ENCODE measurements at places on chromosomes 1 and 21. TPM values are rescaled to one million over a fixed set of nuclear protein-coding genes. Genes with fewer than 3 reads are reported as not detected.

- no peaks in the 10 kb centered on the region for H3K36me3 ChIP-seq
- H3K27ac ChIP-seq = peak within 1 kb of the TSS; percentile 83
- DNase-seq = no peak
- no peaks in the 10 kb centered on the region for H3K27me3 ChIP-seq
- H3K4me3 ChIP-seq = peak within 1 kb of the TSS; percentile 85
These were observed at the start of gene FBLIM1 for GRCh38 chr1:15758343-15758931. TSS of gene FBLIM1 (plus strand) at chr1:15758795. CDS start at chr1:15764984, 6,189 bp downstream.

RHBDL2 gene
- total RNA-seq = not detected

DNA sequence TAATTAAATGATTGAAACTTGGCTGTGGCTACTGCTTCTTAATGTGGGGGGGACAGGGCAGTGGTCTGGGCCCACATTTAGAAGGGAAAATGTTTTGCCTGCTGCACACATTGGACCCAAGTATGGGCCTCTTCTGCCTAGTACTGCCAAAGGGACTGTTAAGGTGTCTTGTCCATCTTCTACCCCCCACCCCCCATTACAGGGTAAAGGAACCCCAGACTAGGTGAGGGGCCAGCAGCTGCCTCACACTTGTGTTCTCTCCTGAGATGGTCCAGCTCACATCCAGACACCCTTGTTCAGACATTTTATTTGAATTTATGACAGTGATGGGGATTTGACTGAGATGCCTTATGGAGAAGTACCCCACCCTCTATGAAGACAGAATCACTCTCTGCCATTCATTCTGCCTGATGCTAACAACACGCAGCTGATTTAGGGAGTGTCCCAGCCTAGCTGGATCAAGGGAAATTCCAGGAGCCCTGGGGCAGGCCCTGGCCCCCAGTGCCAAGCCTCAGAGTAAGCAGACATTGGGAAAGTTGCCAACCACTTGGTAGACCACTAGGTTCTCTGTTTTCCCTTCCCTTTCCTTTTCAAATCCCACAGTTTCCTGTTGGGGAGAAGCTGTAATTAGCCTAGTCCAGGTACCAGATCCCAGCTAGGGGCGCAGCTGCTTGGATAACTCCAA, 42.1 kb downstream of the YARS1 start:
- peaks cover 59% of the 10 kb centered on the region for H3K36me3 ChIP-seq
- no peaks in the 10 kb centered on the region for H3K4me1 ChIP-seq
- DNase-seq = peak; percentile 38
- H3K27me3 ChIP-seq = no peaks in the 10 kb centered on the region

DNA sequence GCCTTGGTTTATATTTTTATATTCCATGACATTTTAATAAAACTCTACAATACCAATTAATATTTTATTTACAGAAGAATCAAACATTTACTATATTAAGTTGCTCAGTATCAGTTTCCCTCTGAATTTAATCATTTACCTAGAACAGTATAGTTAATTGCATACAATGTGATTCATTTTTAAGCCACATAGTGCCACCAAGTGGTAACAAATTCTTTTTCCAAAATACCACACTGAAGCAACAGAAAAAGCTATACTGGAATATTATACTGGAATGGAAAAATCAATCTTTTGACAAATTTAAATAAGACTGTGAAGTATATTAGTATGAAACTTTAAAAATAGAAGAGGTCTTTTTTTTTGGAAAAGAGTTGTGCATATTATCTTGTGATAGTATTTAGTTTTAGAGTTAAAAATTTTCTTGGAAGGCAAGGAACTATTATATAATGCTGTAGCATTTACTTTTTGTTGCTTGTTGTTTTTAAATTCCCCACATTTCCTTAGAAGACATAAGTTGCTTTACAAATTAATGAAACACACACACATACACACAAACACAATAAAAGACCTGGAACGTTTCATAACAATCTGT, 57.3 kb downstream of the ZNF644 start:
- no peak overlapping the region for H3K4me3 ChIP-seq
- no peaks in the 10 kb centered on the region for H3K27me3 ChIP-seq
- peak; percentile 56 for DNase-seq
- no peak overlapping the region for H3K27ac ChIP-seq

- no peaks in the 10 kb centered on the region for H3K36me3 ChIP-seq
- H3K4me3 ChIP-seq = no peak overlapping the region
- H3K4me1 ChIP-seq = no peaks in the 10 kb centered on the region
- no peak overlapping the region for H3K27ac ChIP-seq
These were observed 285.3 kb downstream of the CAMTA1 start for GRCh38 chr1:7070389-7071029.

- no peaks in the 10 kb centered on the region for H3K36me3 ChIP-seq
- H3K27ac ChIP-seq = no peak overlapping the region
- no peak for DNase-seq
- no peaks in the 10 kb centered on the region for H3K27me3 ChIP-seq
- H3K4me1 ChIP-seq = no peaks in the 10 kb centered on the region
These were observed 50.3 kb downstream of the CASQ2 start for GRCh38 chr1:115718011-115718754.

NTNG1 gene
- 93.8 TPM for total RNA-seq

DNA sequence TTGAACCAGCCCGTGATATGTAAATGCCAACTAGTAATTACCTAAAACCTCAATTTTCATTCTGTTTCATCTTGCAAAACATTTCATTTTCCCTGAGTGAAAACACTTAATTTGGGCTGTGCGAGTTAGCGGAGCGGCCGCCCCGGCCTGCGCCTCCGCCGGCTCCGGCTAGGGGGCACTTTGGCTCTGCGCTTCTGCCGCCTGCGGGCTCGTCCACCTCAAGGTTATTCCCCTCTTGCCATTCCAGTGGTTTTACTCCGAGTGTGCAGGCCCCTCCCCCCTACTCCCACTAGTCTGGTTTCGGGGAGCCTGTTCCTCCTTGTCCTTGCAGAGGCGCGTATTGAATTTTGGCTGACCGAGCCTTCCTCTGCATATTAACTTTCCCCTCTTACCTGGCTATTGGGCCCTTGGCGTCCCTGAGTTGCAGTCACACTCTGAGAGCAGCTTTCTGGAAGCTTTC, 55.6 kb downstream of the PEX14 start:
- H3K4me3 ChIP-seq = no peak overlapping the region
- no peak for DNase-seq
- no peaks in the 10 kb centered on the region for H3K27me3 ChIP-seq
- no peaks in the 10 kb centered on the region for H3K36me3 ChIP-seq
- peaks cover 37% of the 10 kb centered on the region for H3K4me1 ChIP-seq

- no peak for DNase-seq
- no peak overlapping the region for H3K27ac ChIP-seq
- H3K4me1 ChIP-seq = peaks cover 14% of the 10 kb centered on the region
These were observed 89.1 kb upstream of the WDR26 start for GRCh38 chr1:224523676-224524075.

S100A1 gene
- total RNA-seq = not detected

ATP6V1G3 gene
- 0.71 TPM for total RNA-seq

CCDC185 gene
- not detected for total RNA-seq

TLCD4 gene
- 0.11 TPM for total RNA-seq

DNA sequence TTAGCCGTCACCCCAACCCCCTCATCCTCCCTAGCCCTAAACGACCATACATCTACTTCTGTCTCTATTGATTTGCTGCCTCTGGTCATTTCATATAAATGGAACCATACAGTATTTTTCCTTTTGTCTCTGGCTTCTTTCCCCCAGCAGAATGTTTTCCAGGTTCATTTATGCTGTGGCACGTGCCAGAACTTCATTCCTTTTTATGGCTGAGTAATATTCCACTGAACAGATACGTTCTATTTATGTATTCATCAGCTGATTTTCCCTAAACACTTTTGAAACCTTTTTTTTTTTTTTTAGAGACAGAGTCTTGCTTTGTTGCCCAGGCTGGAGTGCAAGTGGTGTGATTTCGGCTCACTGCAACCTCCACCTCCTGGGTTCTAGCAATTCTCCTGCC, 181.1 kb downstream of the CAMTA1 start:
- peaks cover 7% of the 10 kb centered on the region for H3K27me3 ChIP-seq
- DNase-seq = no peak
- H3K4me3 ChIP-seq = no peak overlapping the region
- H3K27ac ChIP-seq = no peak overlapping the region

NHLH2 gene
- not detected for total RNA-seq

ANXA9 gene
- not detected for total RNA-seq

AMPD1 gene
- total RNA-seq = 0.19 TPM

- no peak for DNase-seq
- no peaks in the 10 kb centered on the region for H3K36me3 ChIP-seq
- H3K27me3 ChIP-seq = peaks cover 3% of the 10 kb centered on the region
- H3K27ac ChIP-seq = peak overlapping the region; percentile 90
- H3K4me3 ChIP-seq = peak overlapping the region; percentile 70
These were observed 2.1 kb downstream of the RIPK4 start for GRCh38 chr21:41764558-41765419.

GRCh38 chr1:183361081-183361480, 57.1 kb downstream of the NMNAT2 start:
- no peaks in the 10 kb centered on the region for H3K36me3 ChIP-seq
- DNase-seq = no peak
- no peak overlapping the region for H3K4me3 ChIP-seq
- no peak overlapping the region for H3K27ac ChIP-seq

UBASH3A gene
- total RNA-seq = not detected

GRCh38 chr1:22123901-22124404, 18.9 kb downstream of the WNT4 start:
- H3K4me3 ChIP-seq = no peak overlapping the region
- no peaks in the 10 kb centered on the region for H3K36me3 ChIP-seq
- no peak for DNase-seq
- no peaks in the 10 kb centered on the region for H3K4me1 ChIP-seq
- H3K27ac ChIP-seq = no peak overlapping the region

Measured in A673 (cell line).